ENCODE measurements at places on chromosomes 11 and 22. TPM values are rescaled to one million over a fixed set of nuclear protein-coding genes. Genes with fewer than 3 reads are reported as not detected.

DNA sequence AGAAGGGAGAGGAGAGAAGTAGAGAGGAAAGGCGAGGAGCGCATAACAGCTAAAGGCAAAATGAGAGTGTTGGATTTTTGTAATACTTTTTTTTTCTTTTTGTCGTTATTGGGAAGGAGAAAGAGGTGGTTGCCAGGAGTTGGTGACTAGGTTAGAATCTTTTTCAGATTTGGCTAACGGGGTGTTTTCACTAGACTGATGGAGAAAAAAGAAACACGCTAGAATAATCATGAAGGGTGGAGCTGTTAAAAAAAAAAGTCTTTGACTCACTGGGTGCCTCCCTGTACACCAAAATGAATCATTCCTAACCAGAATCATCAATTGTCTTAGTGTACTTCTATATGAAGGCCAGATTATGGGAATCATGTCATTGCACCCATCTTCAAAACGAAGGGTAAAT, 12.7 kb downstream of the BLID start:
- DNase-seq: no peak

GRCh38 chr11:64844330-64845128, at the start of gene CDC42BPG:
TSS of gene CDC42BPG (minus strand) at chr11:64844653. CDS start at chr11:64844569, 84 bp downstream.
- DNase-seq: no peak

DNA sequence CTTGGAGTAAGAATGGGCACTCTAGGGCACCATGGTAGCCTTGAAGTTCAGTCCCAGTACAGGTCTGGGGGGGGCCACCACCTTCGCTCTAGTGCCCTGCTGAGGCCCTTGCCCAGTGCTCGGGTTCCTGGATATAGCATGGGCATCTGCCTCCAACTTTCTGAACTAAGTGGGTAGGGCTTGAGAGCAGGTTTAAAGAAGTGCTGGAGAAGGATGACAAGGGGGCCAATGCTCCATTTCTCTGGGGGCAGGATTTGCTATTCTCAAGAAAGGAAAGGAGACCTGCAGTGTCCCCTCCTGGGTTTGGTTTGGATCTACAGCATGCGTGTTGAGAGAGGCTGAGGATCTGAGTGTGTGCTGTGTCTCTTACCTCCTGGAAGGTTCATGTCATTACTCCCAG, 82.2 kb upstream of the SUSD2 start:
- no peak for DNase-seq

The UPK2 gene
- total RNA-seq: 38.2 TPM

The OR8G1 gene
- total RNA-seq: not detected

Data from urinary bladder (tissue), 4 donors.